NCI-H1048 (cell line): ENCODE measurements at places on chromosomes 5 and 9.

GRCh38 chr9:97670586-97670985 is 26.6 kb downstream of the XPA start:
- no peak for DNase-seq

GRCh38 chr5:122871661-122872060 is 26.2 kb downstream of the SNX24 start:
- DNase-seq, result no peak

- no peak for DNase-seq
Observed at GRCh38 chr5:120405923-120406322, 58.2 kb upstream of the PRR16 start.

- DNase-seq, result no peak
Observed at GRCh38 chr9:101674165-101674564, 64.3 kb downstream of the GRIN3A start.

- DNase-seq, result no peak
Observed at GRCh38 chr9:97943308-97943855, 5.4 kb upstream of the HEMGN start.

GRCh38 chr5:7852542-7852941 is 1.6 kb upstream of the CFAP90 start:
- DNase-seq, result no peak

GRCh38 chr5:79613549-79613948 is 1.3 kb downstream of the TENT2 start:
- no peak for DNase-seq
